Kidney (tissue), 22 donors: ENCODE measurements at places on chromosomes 7 and 10.

DNA sequence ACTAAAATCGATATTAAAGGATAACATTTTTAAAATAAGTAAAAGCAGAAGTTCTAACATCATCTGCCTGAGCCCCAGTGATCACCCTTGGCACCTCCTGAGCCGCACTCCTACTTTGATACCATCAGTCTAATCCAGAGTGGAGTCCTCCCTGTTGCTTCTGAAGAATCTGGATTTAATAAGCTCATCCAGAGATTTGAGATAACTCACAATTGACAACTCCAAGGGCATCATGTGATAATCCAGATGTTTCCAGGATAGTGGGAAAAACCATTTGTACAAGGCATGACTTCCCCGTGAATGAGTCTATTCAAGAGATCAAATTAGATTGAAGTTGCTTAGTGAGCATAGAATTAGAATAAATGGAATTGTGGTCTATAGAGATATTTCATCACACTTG, 475.8 kb upstream of the C7orf33 start:
- no peak overlapping the region for H3K27ac ChIP-seq
- H3K27me3 ChIP-seq: no peaks in the 10 kb centered on the region
- no peak overlapping the region for H3K4me3 ChIP-seq
- DNase-seq: no peak
- no peaks in the 10 kb centered on the region for H3K36me3 ChIP-seq

DNA sequence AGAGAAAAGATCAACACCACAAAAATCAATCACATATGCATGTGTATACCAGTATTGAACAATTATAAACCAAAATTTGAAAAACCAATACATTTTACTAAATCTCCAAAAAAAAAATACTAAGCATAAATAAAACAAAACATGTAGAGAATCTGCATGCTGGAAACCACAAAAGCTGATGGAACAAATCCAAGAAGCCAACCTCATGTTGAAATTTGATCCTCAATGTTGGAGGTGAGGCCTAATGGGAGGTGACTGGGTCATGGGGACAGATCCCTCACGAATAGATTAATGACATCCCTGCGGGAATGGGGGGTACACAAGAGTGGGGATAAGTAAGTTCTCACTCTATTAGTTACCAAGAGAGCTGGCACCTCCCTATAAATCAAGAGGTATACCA, 82.5 kb downstream of the OAT start:
- no peak overlapping the region for H3K27ac ChIP-seq
- H3K4me3 ChIP-seq: no peak overlapping the region
- no peaks in the 10 kb centered on the region for H3K36me3 ChIP-seq
- H3K4me1 ChIP-seq: no peaks in the 10 kb centered on the region
- DNase-seq: no peak

- H3K36me3 ChIP-seq: peaks cover 35% of the 10 kb centered on the region
- H3K27me3 ChIP-seq: no peaks in the 10 kb centered on the region
- no peak for DNase-seq
- H3K4me1 ChIP-seq: no peaks in the 10 kb centered on the region
- no peak overlapping the region for H3K27ac ChIP-seq
- no peak overlapping the region for H3K4me3 ChIP-seq
Measured at GRCh38 chr10:27145937-27146336, 8.2 kb downstream of the YME1L1 start.

- DNase-seq: no peak
- H3K4me3 ChIP-seq: no peak overlapping the region
- H3K27me3 ChIP-seq: no peaks in the 10 kb centered on the region
- H3K36me3 ChIP-seq: no peaks in the 10 kb centered on the region
- H3K4me1 ChIP-seq: no peaks in the 10 kb centered on the region
Measured at GRCh38 chr7:29510028-29510427, 53.6 kb upstream of the PRR15 start.

- no peak overlapping the region for H3K27ac ChIP-seq
- no peak overlapping the region for H3K4me3 ChIP-seq
- H3K36me3 ChIP-seq: no peaks in the 10 kb centered on the region
- no peak for DNase-seq
- H3K4me1 ChIP-seq: no peaks in the 10 kb centered on the region
Measured at GRCh38 chr7:33952824-33953223, 47.5 kb downstream of the BMPER start.
